ENCODE measurements at places on chromosomes 5 and 9.

GRCh38 chr9:82247318-82247717 is 258.7 kb downstream of the SPATA31D1 start:
- DNase-seq, result peak; percentile 1

GRCh38 chr9:134287591-134288491 is 38.4 kb upstream of the RXRA start:
- DNase-seq, result no peak

DNA sequence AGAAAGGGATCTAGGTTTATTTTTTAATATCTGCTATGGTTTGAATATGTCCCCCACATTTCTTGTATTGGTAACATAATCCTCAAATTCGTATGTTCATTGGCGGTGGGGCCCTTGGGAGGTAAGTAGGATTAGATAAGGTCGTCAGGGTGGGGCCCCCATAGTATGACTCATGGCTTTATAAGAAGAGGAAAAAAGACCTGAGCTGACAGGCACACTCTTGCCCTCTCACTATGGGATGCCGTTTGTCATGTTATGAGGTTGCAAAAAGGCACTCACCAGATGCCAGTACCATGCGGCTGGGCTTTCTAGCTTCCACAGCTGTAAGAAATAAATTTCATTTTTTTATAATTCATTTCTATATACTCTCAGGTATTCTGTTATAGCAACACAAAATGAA is 67.3 kb upstream of the SGCD start:
- DNase-seq, result no peak

DNA sequence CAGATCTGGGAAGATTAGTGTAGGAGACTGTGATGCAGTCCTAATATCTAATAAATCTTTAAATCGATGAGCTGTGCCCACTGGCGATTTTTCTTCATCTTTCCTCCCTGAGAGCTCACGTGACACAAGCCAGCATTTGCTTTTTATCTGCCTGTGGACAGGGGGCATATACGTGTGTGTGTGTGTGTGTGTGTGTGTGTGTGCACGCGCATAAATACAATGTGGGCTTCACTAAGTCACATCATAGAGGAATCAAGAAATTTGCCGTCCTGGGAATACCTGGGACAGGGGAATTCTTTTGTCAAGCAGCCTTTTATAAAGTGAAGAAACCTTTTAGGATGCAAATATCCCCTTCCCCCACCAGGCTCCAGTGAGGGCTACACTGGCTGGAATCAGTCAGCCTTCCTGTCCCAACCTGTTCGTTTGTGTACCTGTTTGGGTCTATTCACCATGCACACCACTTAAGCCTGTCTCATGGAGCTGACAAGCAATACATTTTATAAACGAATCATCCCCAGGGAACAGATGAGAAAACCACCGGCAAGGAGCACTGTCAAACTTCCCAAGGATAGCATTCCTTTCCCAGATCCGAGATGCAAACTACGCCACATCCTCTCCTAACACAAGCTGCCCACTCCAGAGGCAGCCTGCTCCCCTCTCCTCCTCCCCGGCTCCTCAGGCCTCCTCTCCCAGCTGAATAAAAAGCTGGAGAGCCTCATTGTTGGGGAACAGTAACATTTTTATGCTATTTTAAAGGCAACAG is 2.7 kb downstream of the EPB41L4B start:
- peak; percentile 12 for DNase-seq

DNA sequence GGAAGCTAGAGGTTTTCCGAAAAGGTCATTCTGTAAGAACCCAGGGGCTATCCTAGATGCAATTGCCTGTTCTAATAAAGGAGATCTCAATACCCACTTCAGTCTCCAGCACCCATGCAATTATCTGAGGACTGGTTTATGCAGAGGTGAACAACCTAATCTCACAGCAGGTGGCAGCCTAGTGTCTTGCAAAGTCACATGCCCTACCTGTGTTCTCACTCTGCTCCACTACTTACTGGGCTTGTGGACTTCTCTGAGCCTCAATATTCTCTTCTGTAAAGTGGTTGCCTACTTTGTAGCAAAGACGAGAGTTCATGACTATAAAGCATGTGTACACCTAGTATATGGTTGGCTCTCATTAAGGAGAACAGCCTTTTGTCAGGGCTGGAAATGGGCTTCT is 21.0 kb upstream of the ALDH1B1 start:
- DNase-seq, result peak; percentile 31

DNA sequence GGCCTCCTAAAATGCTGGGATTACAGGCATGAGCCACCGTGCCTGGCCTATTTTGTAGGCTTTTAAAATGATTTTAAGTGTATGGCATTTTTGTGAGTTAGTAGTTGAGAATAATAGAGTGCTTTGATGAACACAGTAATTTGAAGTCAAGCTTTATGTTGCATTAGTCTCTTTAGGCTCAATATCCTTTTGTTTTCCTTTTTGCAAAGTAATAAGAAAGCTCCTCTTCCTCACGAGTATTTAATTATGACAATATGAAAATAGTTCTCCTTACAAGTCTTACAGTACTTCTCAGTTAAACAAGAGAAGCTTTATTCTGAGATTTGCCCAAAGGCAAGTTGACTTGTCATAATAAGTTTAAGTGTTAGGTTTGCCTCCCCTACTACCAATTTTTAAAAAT is 69.0 kb downstream of the TJP2 start:
- no peak for DNase-seq
